Activated CD8-positive, alpha-beta T cell treated with anti-CD3 and anti-CD28 coated beads, Interleukin-2, amount 10 ng/mL, durations not matched to agents 7 days and 5 days (primary cell): ENCODE measurements at places on chromosomes 11 and 22.

- DNase-seq, result no peak
Observed at GRCh38 chr11:43071338-43071737, 240.5 kb upstream of the API5 start.

GRCh38 chr22:46609175-46609690, 11.0 kb upstream of the GRAMD4 start:
- DNase-seq, result no peak

DNA sequence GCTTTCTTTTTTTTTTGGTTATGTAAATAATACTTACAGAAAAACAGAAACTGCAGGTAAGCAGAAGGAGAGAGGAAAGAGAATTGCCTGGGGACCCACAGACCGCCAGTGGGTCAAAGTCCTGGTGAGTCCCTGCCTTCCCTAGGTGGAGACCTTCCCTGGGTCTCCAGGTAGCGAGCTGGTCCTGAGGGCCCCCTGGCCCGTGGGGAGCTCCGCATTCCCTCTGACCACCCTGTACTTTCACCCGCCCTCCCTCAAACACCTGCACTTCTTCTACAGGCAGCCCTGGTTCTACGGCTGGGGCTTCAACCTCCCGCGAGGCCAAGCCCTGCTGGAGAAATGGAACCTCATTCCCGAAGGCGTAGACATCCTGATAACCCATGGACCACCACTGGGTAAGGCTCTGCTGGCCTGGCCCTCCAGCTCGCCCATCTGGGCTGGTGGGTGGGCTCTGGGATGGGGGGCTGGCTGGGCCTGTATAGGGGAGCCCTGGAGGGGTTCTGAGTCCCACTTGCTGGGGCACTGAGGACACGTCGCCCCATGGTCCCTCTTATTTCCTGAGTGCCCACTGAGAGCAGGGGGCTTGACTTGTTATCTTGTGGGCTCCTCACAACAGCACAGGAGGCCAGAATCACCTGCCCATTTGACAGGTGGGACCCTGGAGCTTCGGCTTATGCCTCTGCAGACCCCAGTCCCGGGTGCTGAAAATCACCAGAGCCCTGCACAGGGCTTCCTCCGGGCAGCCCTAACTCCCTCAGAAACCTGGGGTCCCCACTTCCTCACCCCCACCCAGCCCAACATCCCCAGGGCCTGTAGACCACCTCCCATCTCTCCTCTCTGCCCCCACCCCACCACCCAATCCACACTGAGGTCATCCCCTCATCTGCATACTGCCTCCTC, 86.4 kb downstream of the MPPED1 start:
- DNase-seq, result no peak

- DNase-seq, result no peak
Observed at GRCh38 chr22:48105259-48105658, 1342.8 kb downstream of the TBC1D22A start.

GRCh38 chr22:46083383-46084350, 66.7 kb upstream of the PPARA start:
- DNase-seq, result no peak

- DNase-seq, result no peak
Observed at GRCh38 chr22:35064664-35065063, 1.3 kb upstream of the ISX start.
